Kidney capillary endothelial cell (primary cell): ENCODE measurements at places on chromosomes 5 and 9.

GRCh38 chr5:33212900-33213299 lies 227.9 kb upstream of the TARS1 start:
- DNase-seq, result no peak

GRCh38 chr5:107941036-107941435 lies 270.3 kb upstream of the EFNA5 start:
- no peak for DNase-seq

- DNase-seq, result no peak
Observed at GRCh38 chr5:148776261-148776660, 50.1 kb upstream of the ADRB2 start.

DNA sequence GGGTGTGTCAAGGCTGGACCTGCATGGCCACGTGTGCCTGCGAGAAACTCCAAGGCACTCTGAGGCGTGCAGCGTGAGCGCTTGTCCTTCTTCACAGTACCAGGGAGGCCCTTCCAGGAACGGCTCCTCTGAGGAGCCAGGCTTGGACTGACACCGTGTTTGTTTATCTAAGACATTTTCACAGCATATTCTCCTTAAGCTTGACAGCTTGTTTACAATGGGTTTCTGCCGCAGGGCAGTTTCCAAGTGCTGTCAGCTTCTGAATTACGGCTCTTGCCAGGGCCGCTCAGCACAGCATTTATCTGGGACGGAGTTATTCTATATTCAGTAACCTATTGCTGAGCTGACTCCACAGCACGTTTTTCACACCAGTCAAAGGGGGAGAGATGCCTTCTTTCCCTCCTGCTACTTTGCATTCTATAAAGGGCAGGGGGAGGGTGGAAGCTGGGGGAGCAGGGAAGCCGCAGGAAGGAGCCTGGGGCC lies 98.4 kb downstream of the LMNB1 start:
- DNase-seq, result no peak

- no peak for DNase-seq
Observed at GRCh38 chr9:6471231-6471850, 58.3 kb downstream of the UHRF2 start.

DNA sequence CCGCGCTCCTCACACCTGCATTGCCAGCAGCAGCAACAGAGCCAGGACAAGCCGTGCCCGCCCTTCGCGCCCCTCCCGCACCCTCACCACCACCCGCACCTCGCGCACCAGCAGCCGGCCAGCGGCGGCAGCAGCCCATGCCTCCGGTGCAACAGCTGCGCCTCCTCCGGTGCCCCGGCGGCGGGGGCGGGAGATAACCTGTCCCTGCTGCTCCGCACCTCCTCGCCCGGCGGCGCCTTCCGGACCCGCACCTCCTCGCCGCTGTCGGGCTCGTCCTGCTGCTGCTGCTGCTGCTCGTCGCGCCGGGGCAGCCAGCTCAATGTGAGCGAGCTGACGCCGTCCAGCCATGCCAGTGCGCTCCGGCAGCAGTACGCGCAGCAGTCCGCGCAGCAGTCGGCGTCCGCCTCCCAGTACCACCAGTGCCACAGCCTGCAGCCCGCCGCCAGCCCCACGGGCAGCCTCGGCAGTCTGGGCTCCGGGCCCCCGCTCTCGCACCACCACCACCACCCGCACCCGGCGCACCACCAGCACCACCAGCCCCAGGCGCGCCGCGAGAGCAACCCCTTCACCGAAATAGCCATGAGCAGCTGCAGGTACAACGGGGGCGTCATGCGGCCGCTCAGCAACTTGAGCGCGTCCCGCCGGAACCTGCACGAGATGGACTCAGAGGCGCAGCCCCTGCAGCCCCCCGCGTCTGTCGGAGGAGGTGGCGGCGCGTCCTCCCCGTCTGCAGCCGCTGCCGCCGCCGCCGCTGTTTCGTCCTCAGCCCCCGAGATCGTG lies 517 bp downstream of the KCNN2 start:
- peak; percentile 34 for DNase-seq

GRCh38 chr5:10599862-10600284 lies 36.0 kb downstream of the ANKRD33B start:
- DNase-seq, result no peak

- no peak for DNase-seq
Observed at GRCh38 chr5:31833710-31834109, 194.8 kb downstream of the PDZD2 start.

- DNase-seq, result no peak
Observed at GRCh38 chr9:38437193-38437823, 13.1 kb upstream of the IGFBPL1 start.

- no peak for DNase-seq
Observed at GRCh38 chr5:122493091-122494021, 181.3 kb downstream of the SNCAIP start.

- DNase-seq, result no peak
Observed at GRCh38 chr9:102355982-102356381, 617.5 kb upstream of the GRIN3A start.

- no peak for DNase-seq
Observed at GRCh38 chr5:95836544-95836943, 14.0 kb upstream of the GLRX start.

DNA sequence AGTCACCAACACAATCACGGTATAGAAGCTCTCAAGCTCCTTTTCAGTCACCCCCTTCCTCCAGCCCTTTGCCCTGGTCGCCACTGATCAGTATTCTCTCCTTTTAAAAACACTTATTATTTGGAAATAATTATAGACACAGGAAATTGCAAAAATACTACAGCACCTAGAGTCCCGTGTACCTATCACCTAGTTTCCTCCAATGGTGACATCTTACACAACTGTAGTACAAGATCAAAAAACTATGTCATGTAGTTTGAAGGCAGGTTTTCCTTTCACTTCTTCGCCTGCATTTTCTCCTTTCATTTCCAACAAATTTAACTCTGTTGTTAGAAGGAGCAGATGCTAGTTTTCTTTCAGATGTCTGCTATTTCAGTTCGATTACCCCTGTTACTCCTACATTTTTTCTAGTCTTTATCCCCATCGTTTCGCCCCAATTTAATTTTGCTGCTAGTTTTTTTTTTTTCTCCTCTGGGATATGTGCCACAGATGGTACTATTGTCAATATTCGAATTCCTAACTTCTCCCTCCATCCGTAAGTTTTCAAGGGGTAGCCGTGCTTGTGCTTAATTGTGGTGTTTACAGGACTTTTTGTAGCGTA lies 612 bp upstream of the ATG10 start:
- DNase-seq, result peak; percentile 30

DNA sequence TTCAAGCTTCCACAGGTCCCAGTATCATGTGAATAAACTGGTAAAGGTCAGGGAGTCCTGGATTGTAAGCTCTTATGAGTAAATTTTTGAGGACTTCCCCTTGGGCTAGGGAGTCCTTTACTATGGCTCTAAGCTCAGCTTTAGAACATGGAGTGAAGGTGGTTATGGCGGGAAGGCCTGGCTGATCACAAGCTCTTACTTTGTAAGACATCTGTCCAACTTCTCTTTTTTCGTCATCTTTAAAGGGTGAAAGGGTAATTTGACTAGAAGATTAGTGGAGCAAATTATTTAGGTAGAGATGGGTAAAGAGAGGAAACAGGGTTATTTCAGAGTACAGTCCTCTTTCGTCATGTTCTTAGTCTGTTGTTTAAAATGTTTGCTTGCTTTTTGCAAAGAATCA lies 155.4 kb downstream of the AOPEP start:
- no peak for DNase-seq

DNA sequence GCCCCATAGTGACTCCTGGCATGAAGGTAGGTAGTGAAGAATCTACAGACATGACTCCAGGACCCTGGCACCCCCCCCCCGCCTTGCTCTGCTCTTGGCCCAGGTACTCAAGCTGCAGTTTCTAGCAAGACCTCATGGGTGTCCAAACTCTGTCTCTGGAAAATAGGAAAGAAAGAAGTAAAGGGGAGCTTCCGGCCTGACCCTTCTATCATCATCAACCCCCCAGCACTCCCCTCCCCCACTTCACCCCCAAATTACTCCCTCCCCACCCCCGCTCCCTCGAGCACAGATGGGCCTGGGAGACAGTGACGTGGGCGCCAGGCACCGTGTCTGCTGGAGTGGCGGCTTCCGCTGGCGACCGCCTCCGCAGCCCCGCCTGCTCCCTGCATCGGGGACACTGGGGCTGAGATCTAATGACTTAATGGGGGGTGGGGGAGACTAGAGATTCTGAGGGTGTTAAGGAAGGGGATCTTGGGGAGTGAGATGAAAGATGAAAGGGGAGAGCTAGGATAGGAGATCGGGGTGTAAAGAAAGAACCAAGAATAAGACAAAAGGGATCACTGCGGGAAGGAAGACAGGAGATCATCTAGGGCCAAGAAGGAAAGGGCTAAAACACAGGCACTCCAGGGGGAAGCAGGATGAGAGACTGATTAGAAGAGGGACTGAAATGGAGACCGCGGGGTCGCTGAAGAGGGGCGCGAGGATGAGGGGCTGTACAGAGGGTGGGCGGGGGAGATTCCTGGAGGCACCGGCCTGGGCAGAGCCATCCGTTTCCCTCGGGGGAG lies 1.1 kb upstream of the DNAJB5 start:
- DNase-seq, result no peak

DNA sequence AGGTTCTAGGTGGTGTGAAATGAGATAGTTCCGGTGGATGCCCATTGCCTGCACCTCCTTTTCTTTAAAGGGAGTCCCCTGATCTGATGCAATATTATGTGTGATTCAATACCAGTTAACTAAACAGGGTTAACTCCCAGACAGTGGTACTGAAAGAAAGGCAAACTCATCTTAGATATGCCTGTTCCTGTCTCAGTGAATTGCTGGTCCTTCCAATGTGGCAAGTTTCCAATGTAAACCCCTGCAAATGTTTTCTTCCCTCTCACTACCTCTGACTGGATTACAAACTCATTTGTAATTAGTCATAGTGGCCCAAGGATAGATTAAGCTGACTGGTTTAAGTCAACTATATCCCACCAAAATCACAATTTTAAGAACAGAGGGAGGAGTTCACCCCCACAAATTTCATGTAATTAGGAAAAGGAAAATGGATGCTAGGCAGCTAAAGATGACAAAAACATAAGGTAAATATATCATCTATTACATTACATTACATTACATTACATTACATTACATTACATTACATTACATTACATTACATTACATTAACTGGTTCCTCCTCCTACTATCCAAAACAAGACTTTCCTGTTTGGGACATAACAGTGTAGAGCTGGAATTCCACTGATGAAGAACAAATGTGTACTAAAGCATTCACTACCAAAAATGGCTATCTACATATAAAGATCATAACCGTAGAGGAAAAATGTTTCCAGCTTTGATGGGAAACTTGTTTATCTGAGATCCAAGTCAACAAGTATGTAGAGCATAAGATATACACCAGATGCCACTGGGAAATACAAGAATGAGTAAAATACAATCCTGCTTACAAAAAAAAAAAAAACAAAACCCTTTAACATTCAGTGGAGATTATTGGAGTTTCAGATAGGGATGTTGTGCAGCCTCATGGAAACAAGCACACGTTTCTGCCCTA lies 121.5 kb upstream of the SNX2 start:
- DNase-seq, result no peak

DNA sequence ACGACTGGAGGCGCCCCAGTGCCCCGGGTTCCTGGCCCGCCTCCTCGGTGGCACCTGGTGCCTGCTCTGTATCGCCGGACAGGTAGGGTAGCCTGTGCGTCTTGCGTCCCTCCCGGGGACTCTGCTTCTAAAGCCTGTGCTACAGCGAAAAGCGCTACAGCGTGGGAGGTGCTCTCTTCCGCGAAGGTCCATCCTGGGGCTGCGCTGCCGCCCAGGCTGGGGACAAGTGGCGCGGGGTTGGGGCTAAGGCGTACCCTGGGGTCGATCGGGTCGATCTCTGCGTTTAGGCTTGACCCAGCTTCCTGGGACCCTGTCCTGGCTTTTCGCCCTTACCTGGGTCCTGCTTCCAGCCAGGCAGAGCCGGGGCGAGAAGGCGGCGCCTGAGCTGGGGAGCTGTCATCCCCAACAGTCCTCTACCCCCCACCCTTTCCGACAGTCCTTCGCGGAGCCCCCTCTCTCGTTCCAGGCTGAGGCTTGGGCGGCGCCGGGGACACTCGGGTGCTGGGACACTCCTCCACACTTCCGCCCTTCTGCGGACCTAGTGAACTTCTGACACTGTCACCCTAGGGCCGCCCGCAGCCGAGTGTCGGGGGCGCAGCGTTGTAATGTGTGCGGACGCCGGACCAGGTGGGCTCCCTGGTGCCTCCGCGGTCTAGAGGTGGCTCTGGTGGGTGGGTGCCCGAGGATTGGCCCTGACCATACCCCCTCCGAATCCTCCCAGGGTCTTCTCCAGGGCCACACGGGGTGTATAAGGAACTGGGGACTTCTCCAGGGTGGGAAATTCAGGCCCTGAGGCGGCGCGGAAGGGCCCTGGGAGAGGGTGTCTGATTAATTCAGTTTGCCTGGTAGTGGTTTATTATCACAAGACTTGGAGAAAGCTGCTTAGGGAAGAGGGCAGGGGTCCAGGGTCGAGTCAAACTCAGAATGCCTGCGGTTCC lies 328.2 kb downstream of the SH3GL2 start:
- DNase-seq, result no peak

GRCh38 chr9:112097712-112098688 lies 77.1 kb downstream of the SUSD1 start:
- DNase-seq, result peak; percentile 78

GRCh38 chr9:133129001-133129795 lies 8.2 kb upstream of the RALGDS start:
- no peak for DNase-seq

- no peak for DNase-seq
Observed at GRCh38 chr9:3348169-3348568, 177.6 kb downstream of the RFX3 start.

- DNase-seq, result no peak
Observed at GRCh38 chr9:35027860-35028259, 38.3 kb downstream of the DNAJB5 start.

DNA sequence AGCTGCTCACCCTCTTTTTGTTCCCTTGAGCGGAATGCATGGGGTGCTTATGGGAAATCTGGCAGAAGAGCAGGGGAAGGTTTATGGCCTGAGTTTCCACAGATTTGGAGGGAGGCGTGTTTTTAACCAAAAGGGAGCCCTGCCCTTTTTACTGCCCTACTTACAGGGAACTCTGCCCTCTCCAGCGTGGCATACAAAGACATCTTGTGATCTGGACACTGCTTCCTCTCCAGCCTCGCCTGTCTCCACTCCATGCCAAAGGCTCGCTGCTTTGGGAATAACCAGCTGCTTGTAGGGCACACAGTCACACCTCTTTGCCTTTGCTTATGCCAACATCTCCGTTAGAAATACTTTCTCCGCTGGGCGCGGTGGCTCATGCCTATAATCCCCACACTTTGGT lies 314.2 kb downstream of the ARHGAP26 start:
- no peak for DNase-seq

DNA sequence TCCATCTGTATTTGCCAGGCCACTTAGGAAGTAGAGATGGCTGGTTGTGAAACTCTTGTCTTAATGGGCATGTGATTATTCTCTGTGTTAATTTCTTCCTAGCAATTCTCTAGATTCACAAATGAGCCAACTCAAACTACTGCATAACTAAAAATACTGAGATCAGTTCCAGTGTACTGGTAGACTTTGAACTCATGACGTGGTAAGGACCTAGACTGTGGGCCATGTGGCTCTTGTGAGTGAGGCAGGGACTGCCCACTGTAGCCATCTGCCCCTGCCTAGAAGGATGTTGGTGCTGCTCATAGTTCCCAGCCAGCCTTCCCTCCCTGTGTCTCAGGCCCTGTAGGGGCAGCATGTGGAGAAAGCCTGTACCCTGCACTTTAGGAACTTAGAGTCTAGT lies 47.4 kb downstream of the CYSTM1 start:
- DNase-seq, result no peak

GRCh38 chr9:16012621-16013020 lies 459.8 kb downstream of the CCDC171 start:
- no peak for DNase-seq

GRCh38 chr9:109372246-109372645 lies 51.4 kb upstream of the EPB41L4B start:
- no peak for DNase-seq

- no peak for DNase-seq
Observed at GRCh38 chr5:42526179-42526578, 102.9 kb downstream of the GHR start.
